ENCODE measurements at places on chromosomes 3 and 15. TPM values are rescaled to one million over a fixed set of nuclear protein-coding genes. Genes with fewer than 3 reads are reported as not detected.

The MLH1 gene
- 69.5 TPM for total RNA-seq

- DNase-seq: no peak
Measured at GRCh38 chr3:70992562-70993204, 590.8 kb downstream of the FOXP1 start.

DNA sequence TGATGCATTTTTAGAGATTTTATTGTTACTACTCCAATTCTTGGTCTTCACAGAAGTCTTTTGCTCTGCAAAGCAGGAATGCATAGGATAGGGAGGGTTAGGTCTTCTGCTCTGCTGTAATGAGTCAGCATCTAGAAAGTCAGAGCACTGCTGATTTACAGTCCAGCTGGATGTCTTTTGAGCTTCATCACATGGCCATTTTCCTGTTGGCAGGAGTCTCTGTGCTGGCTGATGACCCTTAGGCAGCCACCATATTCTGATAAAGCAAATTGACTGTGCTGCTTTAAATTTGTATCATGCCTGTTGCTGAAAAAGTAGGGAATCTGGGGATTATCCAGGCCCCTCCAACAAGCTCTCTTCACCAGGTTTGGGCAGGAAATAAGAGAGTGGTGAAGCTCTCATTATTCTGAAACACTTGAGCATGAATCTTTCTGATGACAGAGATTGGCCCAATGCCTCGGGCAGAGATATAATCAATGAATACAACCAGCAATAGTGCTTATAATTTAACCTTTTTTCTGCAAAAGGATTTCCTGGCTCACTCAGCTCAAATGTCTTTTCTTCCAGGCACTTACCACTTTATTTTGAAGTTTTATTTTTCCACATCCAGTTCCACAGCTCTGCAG lies 9.7 kb upstream of the CRBN start:
- no peak for DNase-seq

GRCh38 chr15:40047415-40048210 lies 8.6 kb upstream of the SRP14 start:
- DNase-seq: peak; percentile 90

- DNase-seq: no peak
Measured at GRCh38 chr15:88900309-88900981, 5.1 kb upstream of the HAPLN3 start.
